ENCODE measurements at places on chromosomes 6 and 20.
A peak's percentile ranks its signal among the peaks of the same experiment; 100 is the strongest.

GRCh38 chr6:89487864-89488263, 54.9 kb downstream of the ANKRD6 start:
- DNase-seq, result no peak

- peak; percentile 61 for DNase-seq
These were observed 20.3 kb upstream of the LRRN4 start for GRCh38 chr20:6074145-6074561.

GRCh38 chr6:116060572-116061283, at the start of gene FRK:
TSS of gene FRK (minus strand) at chr6:116060891. CDS start at chr6:116060311, 580 bp downstream.
- DNase-seq, result peak; percentile 59

DNA sequence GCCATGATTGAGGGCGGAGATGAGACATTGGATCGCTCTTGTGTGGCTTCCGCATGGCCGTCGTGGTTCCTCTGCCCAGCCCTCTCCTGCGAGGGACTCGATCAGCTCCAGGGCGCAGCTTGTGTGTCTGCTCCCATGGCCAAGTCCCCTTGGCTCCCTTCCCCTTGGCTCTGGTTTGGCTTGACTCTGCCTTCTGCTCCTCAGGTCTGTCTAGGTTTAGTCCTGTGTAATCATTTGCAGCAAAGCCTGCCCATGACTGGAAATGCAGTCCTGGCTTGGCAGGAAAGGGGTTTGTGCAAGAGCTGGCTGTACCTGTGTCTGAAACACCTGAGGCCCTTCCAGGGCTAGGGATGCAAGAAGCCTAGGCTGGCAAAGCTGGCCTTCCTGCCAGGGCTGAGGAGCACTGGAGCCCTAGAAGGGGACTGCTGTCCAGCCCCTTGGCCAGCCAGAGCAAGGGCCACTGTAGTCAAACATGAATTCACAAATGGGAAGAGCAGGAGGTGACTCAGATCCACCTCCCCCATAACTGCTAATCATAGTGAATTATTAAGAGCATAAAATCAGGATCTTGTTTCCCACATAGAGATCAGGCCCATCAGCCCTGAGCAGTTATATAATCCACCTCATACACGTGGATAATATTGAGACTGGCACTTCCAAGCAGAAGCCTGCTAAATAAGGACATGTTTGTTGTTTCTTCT, 196.8 kb downstream of the FARS2 start:
- no peak for DNase-seq

DNA sequence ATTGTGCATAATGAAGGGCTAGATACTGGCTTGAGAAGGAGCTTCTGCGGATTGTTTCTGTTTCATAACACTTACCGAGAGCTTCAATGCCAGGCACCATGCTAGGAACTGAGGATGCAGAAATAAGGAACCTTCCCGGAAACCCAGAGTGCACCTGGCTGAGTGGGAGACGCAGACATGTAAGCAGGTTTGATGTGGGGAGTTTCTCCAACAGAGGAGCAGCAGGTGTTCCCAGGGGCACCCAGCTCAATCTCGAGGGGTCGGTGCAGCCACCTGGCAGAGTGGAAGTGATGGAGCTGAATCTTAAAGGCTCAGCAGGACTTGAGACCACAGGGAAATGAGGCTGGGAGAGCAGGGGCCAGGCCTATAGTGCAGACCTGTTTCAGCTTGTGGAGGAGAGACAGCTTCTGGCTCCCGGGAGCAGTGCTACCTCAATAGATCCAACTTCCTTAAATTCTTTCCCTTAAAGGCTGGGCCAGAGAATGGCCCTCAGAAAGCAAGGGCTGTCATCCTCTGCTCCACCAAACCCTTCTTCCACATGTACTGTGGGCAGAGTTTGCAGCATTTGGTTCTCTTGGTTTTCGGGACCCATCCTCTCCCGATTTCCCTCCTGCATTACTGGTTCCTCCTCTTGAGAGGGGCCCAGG, 27.8 kb upstream of the SRC start:
- no peak for DNase-seq

DNA sequence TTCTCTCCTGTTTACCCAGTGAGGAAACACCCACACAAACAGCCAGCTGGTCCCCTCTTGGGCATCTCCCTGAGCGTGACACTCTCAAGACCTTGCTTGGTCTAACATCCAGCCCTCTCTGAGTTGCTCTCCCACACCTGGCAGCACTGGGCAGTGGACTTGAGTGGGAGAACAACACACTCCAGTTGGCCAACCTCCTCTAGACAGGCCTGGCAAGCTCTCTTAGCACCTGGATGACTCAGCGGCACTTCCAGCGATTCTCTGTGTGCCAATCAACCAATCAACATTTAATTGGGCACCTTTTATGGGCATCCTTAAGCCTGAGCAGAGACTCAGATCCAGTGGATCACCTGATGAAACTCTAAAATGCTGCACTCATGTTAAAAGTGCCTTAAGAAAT, 76.6 kb upstream of the QKI start:
- DNase-seq, result no peak

GRCh38 chr6:145621776-145622175, 113.5 kb downstream of the EPM2A start:
- no peak for DNase-seq

DNA sequence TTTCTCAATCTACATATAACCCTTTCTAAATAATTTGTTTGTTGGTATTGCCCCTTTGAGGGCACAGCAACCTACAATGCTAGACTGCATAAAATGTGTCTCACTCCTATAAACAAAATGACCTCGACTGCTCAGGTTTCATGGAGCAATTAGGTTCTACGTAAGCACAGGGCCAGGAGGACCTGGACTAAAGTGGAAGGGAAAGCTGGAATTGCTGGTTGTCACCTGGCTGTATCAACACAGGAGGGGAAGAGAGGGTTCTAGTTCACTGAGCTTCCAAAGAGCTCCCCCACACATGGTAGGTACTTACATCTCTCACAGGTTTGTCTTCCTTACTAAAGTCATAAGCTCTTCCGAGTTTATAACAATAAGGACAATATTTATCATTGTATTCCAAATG, 51.0 kb downstream of the NCOA6 start:
- no peak for DNase-seq

DNA sequence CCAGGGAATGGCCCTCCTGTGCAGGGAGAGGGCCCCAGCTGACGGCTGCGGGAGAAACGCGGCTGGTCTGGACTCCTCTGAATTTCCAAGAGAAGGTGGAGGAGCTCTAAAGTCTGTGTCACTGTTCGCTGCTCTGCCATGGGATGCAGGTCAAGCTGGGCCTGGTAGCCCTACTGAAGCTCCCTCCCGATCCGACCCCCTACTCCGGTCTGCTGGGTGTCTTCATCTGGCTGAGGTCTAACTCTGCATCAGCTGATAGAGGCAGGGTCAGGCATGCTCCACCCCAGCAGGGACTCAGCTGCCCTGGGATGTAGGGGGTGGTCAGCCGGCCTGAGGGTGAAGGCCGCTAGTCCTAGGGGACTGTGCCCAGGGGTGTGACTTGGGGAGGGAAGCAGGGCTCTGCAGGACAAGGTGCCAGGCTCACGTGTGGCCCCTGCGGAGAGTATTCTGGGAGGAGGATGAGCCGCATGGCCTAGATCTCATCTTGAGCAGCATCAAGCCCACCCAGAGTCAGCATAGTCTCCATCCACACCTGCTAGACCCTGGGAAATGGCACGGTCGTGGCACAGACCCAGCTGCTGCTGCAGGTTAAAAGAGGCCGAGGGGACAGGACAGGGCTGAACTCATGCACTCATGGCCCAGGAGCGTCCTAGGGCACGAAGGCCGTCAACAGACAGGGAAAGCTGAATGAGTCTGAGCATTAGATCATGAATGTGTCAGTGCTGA, 1.4 kb downstream of the CST3 start:
- DNase-seq, result no peak

GRCh38 chr6:26351544-26351953, 13.4 kb upstream of the BTN3A2 start:
- peak; percentile 100 for DNase-seq

DNA sequence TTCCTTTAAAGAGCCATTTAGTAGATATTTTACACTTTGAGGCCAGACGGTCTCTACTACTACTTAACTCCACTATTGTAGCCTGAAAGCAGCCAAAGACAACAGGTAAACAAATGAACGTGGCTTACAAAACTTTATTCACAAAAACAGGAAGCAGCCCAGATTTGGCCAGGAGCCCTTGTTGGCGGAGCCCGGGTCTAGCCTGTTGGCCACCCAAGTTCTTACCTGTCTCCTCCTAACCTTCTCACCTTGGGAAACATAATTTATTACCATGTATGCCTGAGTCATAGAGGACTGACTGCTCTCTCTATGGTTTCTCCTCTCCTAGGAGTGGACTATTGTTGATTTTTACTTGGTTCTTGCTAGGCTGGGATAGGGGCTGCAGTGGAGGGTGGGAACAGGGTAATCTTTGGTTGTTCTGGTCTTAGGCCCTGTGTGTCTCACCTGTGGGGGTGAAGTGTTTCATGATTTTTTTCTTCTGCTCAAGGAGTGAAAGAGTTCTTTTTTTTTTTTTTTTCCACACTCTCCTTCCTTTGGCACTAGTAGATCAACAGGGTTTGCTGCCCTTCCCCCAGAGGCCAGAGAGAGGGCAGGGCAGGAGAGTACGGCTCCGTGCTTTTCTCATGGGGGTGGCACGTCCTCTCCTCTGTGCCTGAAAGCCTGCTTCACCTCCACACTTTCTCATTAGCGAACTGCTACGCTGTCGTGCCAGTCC, 90.0 kb downstream of the RPP40 start:
- peak; percentile 23 for DNase-seq

- no peak for DNase-seq
These were observed 568.0 kb downstream of the KIF16B start for GRCh38 chr20:16005021-16005914.

DNA sequence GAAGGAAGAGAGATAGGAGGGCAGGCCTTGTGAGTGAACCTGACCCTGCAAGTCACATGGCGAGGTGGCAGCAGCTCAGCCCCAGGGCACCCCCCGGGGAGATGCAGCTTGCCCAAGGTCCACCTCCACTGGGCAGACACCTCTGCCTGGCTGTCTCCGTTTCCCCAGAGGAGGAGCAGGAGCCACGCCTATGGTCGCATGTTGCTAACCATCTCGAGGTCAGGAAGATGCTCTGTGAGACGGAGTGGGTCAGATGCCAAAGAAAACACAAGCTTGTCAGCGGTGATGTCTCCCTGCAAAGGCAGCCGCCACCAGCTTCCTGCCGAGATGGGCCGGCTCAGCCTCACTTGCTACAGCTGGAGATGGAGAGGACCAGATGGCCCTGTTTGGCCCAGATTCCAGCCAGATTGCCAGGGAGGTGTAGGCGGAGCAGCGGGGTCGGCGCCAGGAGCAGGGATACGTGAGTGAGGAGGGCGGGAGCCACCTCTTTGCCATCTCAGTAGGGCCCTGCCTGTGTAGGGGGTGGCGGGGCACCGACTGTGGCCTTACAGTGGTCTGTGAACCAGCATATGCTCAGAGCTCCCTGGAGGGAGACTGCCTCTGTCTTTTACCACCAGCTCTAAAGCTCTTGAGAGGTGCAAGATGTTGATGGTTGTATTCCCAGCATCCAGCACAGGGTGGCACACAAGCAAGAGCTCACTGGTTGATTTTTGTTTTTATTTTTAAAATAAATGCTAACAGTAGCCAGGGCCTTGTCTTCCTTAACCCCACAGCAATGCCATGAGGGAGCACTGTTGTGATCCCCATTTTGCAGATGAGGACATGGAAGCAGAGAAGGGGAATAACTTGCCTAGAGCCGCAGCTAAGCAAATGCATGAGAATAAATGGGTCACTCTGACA, 42.9 kb upstream of the FAM83D start:
- DNase-seq, result no peak

DNA sequence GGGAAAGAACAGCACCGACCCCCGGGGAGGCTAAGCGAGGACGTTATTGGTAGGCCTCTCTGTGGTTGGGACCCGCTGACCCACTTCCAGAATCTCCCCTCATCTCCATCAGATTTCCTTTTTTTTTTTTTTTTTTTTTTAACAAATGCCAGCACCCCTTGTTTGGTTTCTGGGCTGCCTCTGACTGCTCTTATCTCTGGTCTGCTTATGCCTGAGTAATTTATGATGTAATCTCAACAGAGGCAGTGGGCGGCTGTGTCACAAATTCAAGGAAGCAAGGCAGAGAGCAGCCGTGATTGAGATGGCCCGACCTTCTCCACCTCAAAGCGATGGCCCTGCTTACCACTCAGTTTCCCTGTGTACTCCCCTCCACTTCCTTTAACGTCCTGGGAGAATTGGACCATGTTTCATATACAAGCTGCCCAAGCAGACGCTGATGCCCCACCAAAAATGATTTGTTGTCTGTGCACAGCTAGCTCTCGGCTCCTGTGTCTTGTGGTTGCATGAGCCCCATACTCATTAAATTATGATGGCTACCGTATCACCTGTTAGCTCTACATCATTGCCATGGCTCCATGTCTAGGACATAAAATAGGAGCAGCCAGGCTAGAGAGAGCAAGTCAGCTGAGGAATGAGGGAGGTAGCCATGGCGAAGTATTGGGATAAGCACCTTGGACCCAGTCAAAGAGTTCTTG, 98.1 kb downstream of the ZNF217 start:
- DNase-seq, result peak; percentile 5

DNA sequence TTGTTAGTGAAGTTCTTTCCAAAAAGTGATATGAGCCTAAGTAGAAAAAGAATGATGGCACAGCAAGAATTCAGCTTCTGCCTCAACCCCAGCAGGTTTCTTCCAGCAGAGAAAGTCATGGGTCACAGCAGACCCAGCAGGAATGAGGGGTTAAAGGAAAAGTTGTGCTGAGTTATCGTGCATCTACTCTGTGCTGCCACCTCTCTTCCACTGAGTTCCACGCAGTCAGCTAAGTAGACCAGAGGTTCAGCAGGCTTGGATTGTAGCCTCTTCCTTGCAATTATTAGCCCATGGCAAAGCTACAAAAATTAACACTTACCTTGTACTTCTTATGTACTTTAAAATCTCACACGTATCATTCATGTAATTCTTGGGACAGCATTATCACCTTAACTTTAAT, 510.8 kb downstream of the PTPRT start:
- DNase-seq, result no peak

DNA sequence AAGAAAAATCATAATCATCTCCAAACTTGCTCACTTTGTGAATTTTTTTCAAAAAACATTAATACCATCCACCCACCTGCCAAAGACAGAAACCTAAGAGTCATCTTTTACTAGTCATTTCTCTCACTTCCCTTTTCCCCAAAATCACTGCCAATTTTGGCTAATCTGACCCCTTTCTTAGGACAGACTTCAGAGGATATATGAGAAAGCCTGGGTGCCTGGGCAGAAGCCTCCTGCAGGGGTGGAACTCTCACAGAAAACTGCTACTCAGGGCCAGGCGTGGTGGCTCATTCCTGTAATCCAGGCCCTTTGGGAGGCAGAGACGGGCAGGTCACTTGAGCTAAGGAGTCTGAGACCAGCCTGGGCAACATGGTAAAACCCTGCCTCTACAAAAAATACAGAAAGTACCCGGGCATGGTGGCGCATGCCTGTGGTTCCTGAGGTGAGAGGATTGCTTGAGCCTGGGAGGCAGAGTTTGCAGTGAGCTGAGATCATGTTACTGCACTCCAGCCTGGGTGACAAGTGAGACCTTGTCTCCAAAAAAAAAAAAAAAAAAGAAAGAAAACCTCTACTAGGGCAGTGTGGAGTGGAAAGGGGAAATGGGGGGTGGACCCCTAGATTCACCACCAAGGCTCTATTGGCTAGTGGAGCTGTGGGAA, 3.8 kb downstream of the DEK start:
- peak; percentile 46 for DNase-seq

- DNase-seq, result peak; percentile 49
These were observed 669 bp upstream of the PEX6 start for GRCh38 chr6:42979523-42980177.

All from amniotic epithelial cell (primary cell).